ENCODE measurements at places on chromosomes 1 and 21. TPM values are rescaled to one million over a fixed set of nuclear protein-coding genes. Genes with fewer than 3 reads are reported as not detected.
A peak's percentile ranks its signal among the peaks of the same experiment; 100 is the strongest.

- no peak for DNase-seq
- no peak overlapping the region for H3K4me3 ChIP-seq
- H3K27ac ChIP-seq = no peak overlapping the region
- H3K4me1 ChIP-seq = peaks cover 4% of the 10 kb centered on the region
- H3K27me3 ChIP-seq = no peaks in the 10 kb centered on the region
These were observed 10.2 kb downstream of the EEIG2 start for GRCh38 chr1:108570128-108570527.

DNA sequence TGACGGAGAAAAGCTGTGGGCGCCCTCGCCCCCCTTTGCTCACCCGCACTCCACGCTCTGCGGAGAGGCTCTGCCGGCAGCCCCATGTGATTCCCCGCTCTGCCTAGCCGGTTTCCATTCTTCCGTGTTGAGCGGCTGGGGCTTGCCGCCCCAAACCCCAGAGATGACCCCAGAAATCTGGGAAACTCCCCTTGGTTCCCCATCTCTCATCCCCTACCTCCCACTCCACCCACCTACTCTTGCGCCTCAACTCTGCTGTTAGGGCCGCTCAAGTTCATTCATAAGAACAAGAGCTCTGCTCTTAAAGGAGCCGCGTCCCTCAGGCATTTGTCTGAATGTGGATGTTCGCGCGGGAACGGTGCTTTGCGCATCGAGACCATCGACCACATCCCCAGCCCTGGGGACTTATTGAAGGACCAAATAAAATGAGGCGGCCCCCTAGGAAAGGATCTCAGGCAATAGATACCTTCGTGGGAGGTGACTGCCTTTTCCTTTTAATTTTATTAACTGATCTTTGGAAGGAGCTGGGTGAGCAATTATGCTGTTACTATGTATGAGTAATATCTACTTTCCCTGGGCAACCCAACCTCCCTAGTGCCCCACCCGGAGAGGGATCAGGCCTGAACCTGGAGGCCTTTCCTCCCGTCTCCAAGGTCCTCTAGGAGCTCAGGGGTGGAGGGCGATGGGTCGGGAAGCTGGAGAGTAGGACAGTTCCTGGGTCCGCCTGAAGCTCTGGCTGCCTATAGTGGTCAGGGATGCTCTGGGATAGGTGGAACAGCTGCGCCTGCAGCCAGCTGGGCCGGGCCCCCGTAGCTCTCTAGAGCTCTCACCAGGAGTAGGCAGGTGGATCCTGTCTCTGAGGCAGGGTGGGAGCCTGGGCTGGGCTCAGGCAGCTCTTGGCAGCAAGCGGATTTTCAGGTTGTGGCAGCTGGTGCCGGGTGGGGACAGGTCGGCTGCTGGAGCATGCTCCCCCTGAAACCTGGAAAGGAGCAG is 898 bp downstream of the MFSD2A start:
- H3K27me3 ChIP-seq = no peaks in the 10 kb centered on the region
- peak overlapping the region; percentile 60 for H3K4me3 ChIP-seq
- no peak for DNase-seq
- no peaks in the 10 kb centered on the region for H3K36me3 ChIP-seq
- H3K27ac ChIP-seq = no peak overlapping the region

GRCh38 chr1:41479000-41479807 is 5.3 kb downstream of the EDN2 start:
- H3K27me3 ChIP-seq = no peaks in the 10 kb centered on the region
- peaks cover 52% of the 10 kb centered on the region for H3K4me1 ChIP-seq
- peak overlapping the region; percentile 48 for H3K27ac ChIP-seq
- no peaks in the 10 kb centered on the region for H3K36me3 ChIP-seq
- no peak overlapping the region for H3K4me3 ChIP-seq

DNA sequence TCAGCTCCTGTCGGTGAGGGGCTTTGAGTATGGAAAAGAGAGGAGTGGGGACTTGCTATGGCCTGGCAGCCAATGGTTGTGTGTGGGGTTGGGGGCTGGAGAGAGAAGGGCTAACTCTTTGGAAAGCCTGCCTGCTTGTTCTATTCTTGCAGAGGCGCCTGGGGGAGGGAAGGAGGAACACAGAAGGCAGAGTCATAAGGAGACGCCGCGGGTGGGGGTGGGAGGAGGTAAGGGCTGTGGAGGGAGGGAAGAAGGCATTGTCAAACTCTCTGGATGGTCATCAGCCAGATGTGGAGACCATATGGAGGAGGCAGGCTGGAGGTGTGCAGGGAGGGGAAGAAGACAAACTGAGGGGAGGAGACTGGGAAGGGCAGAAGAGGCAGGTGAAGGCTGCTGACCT is 70.0 kb downstream of the PLXNA2 start:
- DNase-seq = no peak
- no peak overlapping the region for H3K27ac ChIP-seq
- no peak overlapping the region for H3K4me3 ChIP-seq
- peaks cover 60% of the 10 kb centered on the region for H3K4me1 ChIP-seq
- H3K27me3 ChIP-seq = no peaks in the 10 kb centered on the region

DNA sequence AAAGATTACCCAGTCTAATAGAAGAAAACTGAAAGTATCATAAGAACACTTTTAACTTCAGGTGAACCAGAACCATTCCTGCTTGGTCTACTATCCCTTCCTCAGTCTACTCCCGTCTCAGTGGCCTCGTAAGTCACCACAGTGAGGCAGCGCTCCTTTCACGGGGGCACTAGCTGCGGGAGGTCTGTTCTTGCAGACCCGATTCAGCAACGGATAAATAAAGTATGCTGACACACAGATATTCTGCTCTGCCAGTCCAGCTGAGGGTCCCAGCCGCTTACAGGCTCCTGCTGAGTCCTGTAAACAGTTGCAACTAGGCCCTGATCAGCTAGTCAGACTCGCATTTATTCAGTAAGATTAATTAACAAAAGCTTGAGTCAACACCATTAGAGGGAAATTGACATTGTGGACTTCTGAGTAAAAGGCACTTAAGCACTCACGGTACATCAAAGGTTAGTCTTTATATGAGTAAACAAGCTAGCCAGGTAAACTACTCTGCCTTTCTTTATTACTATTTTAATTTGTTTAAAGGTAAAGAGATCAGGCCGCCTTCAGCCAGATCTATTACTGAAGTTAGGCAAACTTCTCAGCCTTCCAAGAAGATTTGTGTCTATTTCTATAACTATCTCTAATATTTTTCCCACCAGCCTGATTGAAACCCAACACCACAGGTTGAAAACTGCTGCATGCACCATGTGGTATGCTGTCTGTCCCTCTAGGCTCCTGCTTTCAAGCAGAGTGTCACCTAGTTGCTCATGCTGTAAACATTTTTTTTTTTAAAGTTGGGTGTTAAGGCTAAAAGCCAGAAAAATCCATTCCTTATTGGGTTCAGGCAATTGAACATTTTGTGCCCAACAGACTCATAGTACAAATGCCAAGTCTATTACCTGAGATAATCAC is 87.7 kb downstream of the INTS7 start:
- no peak overlapping the region for H3K27ac ChIP-seq
- H3K4me1 ChIP-seq = no peaks in the 10 kb centered on the region
- no peak for DNase-seq
- no peak overlapping the region for H3K4me3 ChIP-seq
- H3K36me3 ChIP-seq = peaks cover 15% of the 10 kb centered on the region

- H3K4me1 ChIP-seq = no peaks in the 10 kb centered on the region
- no peak for DNase-seq
- peaks cover 66% of the 10 kb centered on the region for H3K36me3 ChIP-seq
- no peak overlapping the region for H3K27ac ChIP-seq
- no peaks in the 10 kb centered on the region for H3K27me3 ChIP-seq
- H3K4me3 ChIP-seq = no peak overlapping the region
These were observed 79.0 kb downstream of the GTF2B start for GRCh38 chr1:88812366-88812765.

- H3K27me3 ChIP-seq = no peaks in the 10 kb centered on the region
- H3K4me1 ChIP-seq = peaks cover 7% of the 10 kb centered on the region
- H3K36me3 ChIP-seq = peaks cover 27% of the 10 kb centered on the region
- no peak for DNase-seq
- H3K27ac ChIP-seq = no peak overlapping the region
These were observed 92.1 kb upstream of the ARTN start for GRCh38 chr1:43841321-43842174.

- no peaks in the 10 kb centered on the region for H3K36me3 ChIP-seq
- H3K4me1 ChIP-seq = no peaks in the 10 kb centered on the region
- no peak overlapping the region for H3K4me3 ChIP-seq
- no peak for DNase-seq
- no peak overlapping the region for H3K27ac ChIP-seq
These were observed 74.2 kb downstream of the ITGB3BP start for GRCh38 chr1:63448731-63449246.

DNA sequence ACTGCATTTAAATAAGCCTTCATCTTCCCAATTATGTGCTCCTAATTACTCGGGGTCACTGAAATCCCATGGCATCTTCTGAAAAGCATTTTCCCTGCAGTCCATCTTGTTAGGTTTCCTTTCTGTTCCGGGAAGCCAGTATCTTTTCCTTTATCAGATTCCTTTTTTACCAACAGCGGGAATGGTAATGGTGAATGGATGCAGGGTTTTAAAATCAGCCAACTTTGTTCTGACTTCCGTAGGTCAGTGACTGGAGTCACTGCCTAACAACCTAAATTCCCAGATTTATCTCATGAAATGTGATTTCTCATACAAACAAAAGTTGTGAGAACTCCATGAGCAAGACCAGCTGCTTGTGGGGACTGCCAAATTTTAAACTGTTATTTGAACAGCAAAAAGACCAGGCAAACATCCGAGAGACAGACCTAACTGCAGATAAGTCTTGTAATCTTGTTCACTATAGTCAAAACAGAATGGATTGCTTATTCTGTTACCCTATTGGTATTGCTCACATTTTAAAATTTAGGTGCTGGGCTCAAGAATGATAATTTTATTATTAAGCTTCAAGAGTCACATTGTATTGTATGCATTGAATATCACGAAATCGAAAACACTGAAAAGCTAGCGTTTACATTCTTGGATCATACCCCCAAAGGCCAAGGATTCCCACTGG is 1.2 kb upstream of the RWDD3 start:
- peaks cover 27% of the 10 kb centered on the region for H3K4me1 ChIP-seq
- peak overlapping the region; percentile 93 for H3K4me3 ChIP-seq
- no peak for DNase-seq
- no peaks in the 10 kb centered on the region for H3K36me3 ChIP-seq

- no peaks in the 10 kb centered on the region for H3K36me3 ChIP-seq
- DNase-seq = no peak
- no peaks in the 10 kb centered on the region for H3K27me3 ChIP-seq
- H3K4me1 ChIP-seq = no peaks in the 10 kb centered on the region
- no peak overlapping the region for H3K27ac ChIP-seq
These were observed 48.3 kb downstream of the LRRC8C start for GRCh38 chr1:89681045-89681729.

DNA sequence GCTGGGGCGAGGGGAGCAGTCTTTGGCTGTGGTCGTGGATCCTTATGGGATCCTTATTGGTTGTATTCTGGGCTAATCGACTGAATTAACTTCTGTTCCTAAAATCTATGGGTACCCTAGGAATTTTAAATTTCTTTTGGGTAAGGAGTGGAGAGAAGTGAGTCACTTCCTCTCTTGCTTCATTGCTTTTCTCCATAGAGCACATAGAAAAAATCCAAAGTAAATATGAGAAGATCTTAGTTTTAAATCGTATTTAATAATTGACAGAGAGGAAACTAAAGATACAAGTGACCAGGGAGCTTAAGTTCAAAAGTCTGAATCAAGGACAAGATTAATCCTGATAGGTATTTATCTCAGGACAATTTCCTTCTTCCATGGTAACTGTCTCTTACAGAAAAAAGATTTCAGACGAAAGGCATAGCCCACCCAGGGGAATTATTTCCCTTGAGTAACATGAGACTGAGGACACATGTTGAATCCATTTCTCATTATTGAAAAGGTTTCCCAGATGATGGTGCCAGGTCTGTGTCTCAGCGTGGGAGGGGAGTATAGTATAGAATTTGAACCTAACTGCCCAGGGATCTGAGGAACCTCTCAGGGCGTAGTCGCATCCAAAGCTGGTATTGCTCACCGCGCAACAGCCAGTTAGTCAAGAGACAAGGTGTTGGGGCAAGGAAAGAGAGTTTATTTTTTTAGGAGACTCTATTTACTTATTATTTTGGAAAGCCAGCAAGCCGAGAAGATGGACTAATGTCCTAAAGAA is 28.7 kb upstream of the FASLG start:
- H3K27me3 ChIP-seq = no peaks in the 10 kb centered on the region
- no peaks in the 10 kb centered on the region for H3K4me1 ChIP-seq
- H3K36me3 ChIP-seq = no peaks in the 10 kb centered on the region

GRCh38 chr1:11767922-11768704 is 6.1 kb downstream of the C1orf167 start:
- no peaks in the 10 kb centered on the region for H3K36me3 ChIP-seq
- no peak for DNase-seq
- H3K4me1 ChIP-seq = no peaks in the 10 kb centered on the region

DNA sequence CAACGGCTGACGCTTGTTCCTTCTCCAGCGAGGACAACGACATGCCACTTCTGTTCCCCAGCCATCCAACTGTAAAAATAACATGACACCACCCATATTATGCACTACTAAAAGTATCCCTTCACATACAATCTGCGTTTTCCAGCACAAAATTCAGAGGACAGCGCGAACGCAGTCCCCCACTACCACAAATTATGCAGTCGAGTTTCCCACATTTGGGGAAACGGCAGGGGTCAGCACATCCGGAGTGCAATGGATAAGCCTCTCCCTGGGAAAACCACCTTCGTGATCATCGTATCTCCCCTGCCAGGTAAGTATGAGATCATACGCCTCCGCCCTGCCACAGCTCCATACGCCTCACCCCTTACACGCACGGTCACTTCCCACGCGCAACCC is 120.9 kb downstream of the PPIAL4G start:
- peaks cover 11% of the 10 kb centered on the region for H3K4me1 ChIP-seq
- no peaks in the 10 kb centered on the region for H3K36me3 ChIP-seq
- H3K4me3 ChIP-seq = peak overlapping the region; percentile 6
- H3K27me3 ChIP-seq = peaks cover 59% of the 10 kb centered on the region
- H3K27ac ChIP-seq = no peak overlapping the region
- no peak for DNase-seq

GRCh38 chr1:220056374-220056773 is 10.1 kb upstream of the EPRS1 start:
- no peaks in the 10 kb centered on the region for H3K4me1 ChIP-seq
- H3K36me3 ChIP-seq = peaks cover 19% of the 10 kb centered on the region
- H3K27ac ChIP-seq = no peak overlapping the region
- DNase-seq = no peak
- H3K27me3 ChIP-seq = no peaks in the 10 kb centered on the region

GRCh38 chr21:40636026-40636425 is 210.9 kb downstream of the DSCAM start:
- H3K27ac ChIP-seq = no peak overlapping the region
- H3K4me3 ChIP-seq = no peak overlapping the region
- H3K4me1 ChIP-seq = no peaks in the 10 kb centered on the region
- no peaks in the 10 kb centered on the region for H3K36me3 ChIP-seq

The FHAD1 gene
- total RNA-seq = 0.06 TPM

The MIXL1 gene
- not detected for total RNA-seq

The LCK gene
- total RNA-seq = 2.8 TPM

The CA6 gene
- not detected for total RNA-seq

The CGN gene
- 0.50 TPM for total RNA-seq

All from esophagus muscularis mucosa (tissue), 4 donors.